ENCODE measurements at places on chromosomes 3 and 15. TPM values are rescaled to one million over a fixed set of nuclear protein-coding genes. Genes with fewer than 3 reads are reported as not detected.

Gene TM4SF4
- 97.1 TPM for total RNA-seq

Gene AP3B2
- 8.0 TPM for total RNA-seq

Gene ATP10A
- total RNA-seq = 2.6 TPM

Gene CPN2
- not detected for total RNA-seq

Gene C3orf49
- total RNA-seq = not detected

All from type B pancreatic cell (in vitro differentiated cells).